ENCODE measurements at places on chromosomes 6 and 20.

DNA sequence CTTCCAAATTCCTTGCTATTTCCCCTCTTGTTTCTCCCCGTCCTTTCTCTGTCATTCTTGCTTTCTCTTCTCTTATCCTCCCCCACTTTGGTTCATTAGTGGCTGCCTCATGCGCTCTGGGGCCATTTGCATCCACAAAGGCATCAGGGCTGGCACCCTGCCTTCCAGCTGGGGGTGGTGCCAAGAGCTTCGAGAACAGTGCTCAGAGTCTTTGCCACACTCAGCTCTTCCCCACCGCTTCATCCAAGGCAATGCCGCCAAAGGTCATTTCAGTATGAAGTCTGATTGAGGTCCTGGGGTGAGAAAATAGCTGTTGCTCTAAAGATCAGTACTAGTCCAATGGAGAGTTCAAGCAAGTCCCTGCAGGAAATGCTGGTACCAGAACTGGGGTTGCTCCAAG lies 22.7 kb downstream of the OLIG3 start:
- DNase-seq, result no peak

DNA sequence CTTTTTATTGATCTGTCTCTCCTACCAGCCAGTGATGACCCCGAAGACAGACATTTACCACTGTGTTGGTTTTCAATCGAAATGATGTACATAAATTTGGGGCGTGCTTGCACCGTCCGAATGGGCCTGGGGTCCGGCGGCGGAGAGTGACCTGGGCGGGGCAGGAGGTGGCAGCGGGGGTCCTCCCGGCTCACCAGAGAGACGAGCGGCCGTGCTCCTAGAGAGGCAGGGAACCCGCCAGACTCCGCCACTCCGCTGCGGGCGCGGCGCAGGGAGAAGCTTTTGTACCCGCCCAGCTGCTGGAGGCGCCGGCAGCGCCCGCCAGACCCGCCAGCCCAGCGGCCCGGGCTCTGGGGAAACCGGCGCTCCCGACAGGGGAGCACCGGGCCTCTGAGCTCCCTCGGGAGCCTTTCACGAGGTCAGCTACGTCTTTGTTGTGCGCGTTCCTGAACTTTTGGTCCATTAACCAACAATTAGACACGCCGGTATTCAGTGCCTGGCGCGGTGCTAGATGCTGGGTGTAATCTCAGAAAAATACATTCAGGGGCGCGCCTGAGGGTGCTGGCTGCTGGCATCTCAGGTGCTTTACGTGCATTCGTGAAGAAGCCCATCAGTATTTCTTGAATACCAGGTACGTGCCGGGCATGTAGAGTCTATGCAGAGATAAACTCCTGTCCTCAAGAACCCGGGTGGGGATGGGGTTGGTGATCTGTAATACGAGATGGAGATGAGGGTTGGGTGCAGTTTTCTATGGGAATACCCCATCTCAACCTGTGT lies at the start of gene PGBD1:
Gene PGBD1, plus strand, starts transcription at position 285 of the 777 bp plus-strand sequence. CDS start 2,242 bp downstream, outside the sequence.
- DNase-seq, result peak; percentile 68

- DNase-seq, result no peak
These were observed 294.8 kb downstream of the RNF144B start for GRCh38 chr6:18681832-18682503.

DNA sequence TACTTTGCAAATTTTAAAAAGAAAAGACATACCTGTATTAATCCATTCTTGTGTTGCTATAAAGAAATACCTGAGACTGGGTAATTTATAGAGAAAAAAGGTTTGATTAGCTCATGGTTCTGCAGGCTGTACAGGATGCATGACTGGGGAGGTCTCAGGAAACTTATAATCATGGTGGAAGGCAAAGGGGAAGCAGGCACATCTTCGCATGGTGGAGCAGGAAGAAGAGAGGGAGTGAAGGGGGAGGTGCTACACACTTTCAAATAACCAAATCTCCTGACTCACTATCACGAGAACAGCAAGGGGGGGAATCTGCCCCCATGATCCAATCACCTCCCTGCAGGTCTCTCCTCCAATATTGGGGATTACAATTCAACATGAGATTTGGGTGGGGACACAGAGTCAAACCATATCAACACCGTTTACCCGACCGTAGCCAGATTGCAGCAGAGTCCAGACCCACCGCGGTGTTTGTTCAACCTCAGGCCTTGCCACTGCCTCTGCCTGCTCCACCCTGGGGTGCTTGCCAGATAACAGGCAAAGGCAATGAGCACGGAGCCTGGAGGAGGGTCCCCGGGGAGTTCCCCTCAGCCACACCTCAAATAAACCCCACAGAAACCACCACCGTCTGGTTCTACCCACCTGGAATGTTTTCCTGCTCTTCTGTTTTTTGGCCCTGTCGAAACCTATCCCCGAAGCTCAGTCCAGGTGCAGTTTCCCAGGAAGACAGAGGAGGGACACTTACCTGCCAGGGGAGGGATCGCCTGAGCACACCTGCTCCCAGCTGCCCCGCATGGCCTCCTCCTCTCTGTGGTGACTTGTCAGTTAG lies 142.2 kb upstream of the AFDN start:
- DNase-seq, result no peak

GRCh38 chr6:105644073-105644489 lies 241.2 kb upstream of the PREP start:
- no peak for DNase-seq

- DNase-seq, result no peak
These were observed 13.5 kb upstream of the SMIM26 start for GRCh38 chr20:18553746-18554145.

GRCh38 chr20:38191654-38192053 lies 26.6 kb upstream of the TGM2 start:
- no peak for DNase-seq

- DNase-seq, result no peak
These were observed 14.2 kb upstream of the SHLD1 start for GRCh38 chr20:5735845-5736510.

DNA sequence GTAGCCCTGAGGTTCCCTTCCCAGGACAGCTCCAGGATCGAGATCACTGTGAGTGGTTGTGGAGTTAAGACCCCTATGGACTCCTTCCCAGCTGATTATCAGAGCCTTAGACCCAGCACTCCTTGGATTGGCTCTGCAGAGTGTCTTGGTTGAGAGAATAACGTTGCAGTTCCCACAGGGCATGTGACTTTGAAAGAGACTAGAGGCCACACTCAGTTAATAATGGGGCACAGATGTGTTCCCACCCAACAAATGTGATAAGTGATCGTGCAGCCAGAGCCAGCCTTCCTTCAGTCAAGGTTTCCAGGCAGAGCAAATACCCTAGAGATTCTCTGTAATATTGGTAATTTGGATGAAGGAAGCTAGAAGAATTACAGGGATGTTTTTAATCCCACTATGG lies 5.2 kb upstream of the BTN2A2 start:
- no peak for DNase-seq

DNA sequence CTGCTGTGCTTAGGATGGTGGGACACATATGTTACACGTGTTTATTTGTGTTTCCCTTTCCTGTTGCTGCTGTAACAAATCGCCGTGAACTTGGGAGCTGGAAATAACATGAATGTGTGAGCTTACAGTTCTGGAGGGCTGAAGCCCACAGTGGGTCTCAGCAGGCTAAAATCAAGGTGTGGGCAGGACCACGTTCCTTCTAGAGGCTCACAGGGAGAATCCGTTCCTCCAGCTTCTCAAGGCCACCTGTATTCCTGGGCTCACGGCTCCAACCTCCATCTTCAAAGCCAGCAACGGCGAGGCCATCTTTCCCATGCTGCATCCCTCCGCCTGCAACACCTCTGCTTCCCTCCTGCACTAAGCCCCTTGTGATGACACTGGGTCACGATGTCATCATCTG lies 27.4 kb upstream of the PTGIS start:
- DNase-seq, result no peak

DNA sequence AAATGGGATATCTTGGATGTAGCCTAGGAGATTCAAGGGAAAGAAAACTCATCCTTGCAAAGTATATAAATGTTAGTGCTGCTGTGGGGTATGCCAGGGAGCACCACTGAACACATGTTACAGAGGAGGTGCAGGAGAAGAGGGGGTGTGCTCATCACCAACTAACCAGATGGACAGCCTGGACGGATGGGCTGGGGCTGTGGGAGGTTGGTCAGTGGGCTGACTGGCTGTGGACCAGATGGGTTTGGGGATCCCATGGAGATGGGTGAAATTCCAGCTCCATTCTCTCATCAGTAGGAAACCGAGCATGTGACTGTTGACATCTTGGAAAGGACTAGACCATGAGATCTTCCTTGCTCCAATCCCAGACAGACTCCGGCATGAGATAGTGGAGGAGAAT lies 201.0 kb downstream of the LRFN2 start:
- DNase-seq, result no peak

DNA sequence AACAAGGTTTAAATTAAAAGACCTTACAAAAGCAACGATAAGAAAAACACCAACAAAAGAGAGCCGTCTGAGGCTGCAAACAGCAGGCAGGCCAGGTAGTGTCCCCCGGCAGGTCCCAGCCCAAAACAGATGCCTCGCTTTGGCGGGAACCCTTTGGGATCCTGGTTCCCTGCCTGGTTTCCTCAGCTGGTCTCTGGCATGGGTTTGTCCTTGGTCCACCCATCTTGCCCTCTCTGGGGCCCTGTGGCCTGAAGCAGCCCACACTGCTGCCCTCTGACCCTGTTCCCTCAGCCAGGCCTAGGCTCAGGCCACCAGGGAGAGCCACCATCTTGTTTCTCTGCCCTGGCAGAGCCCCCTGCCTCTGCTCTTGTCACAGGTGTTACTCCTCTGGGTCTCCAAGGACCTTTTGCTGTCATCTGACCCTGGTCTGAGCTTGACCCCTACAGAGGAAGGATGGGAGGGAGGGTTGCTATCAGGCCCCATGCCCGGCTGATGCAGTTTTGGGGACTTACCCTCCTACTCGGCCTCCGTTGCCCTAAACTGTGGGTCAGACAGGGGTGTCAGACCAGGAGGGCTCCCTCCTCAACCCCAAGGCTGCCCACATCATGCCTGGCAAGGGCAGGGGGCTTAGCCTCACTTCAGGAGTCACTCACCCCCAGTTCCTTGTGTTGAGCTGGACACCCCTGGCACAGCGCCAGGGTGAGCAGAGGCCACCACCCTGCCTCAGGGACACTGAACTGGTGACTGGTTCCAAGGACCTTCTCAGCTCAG lies 30.6 kb upstream of the GRM4 start:
- no peak for DNase-seq

- no peak for DNase-seq
These were observed 45.5 kb upstream of the SRF start for GRCh38 chr6:43125555-43125954.

Data from H54 (cell line).